ENCODE measurements at places on chromosomes 5 and 9.

DNA sequence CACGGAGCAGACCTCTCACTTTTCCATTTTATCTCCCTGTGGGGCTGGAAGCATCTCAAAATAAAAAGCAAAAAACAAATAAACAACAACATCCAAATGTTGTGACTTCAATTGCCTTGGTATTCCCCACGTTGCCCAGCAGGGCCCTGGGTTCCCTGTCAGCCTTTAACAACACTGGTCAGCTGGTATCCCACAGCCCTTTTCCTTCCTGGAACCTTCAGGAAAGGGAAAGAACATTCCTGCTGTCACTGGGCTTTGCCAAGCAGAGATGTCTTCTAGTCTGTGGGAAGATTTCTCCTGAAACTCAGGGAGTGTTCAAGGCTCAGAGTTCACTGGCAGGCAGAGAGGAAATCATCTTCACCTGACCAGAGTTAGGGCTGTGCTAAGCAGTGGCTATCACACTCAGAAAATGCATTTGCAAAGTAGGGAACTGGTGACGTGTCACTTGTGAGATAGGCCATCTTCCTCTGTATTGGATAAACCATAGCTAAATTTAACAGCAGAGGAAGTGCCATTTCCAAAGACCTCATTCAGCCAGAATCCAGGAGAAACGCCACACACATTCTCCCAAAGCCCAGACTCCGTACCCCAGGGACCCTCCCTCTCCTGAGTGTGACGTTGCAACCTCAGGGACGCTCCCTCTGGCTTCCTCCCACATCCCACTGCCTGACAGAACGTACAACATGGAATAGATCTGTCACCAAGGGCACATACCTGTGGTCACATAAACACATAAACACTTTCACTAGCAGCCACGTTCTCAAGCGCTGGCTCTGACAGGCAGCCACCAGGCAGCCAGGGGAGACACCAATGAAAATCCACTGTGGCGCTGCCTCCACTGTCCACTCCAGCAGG lies 274.0 kb upstream of the DAPK1 start:
- no peak for DNase-seq

DNA sequence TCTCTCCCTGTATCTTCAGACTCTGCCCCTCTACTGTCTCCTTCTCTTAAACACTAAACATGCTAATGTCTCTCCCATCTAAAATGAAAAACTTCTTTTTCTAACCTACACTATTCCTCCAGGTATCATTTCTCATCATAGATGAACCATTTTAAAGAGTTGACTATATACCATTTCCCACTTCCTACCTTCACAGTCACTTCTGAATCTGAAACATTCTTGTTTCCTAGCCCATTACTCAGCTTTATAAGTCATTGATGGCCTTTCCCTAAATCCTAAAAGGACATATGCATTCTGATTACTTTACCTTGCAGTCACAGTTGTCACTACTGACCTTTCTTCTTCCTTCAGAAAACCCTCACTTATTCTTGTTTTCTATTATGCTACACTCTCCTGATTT lies 118.2 kb downstream of the SSBP2 start:
- no peak for DNase-seq

GRCh38 chr5:72531496-72532190 lies 24.4 kb upstream of the ZNF366 start:
- no peak for DNase-seq

- no peak for DNase-seq
Measured at GRCh38 chr9:90016272-90016671, 411.5 kb downstream of the GADD45G start.

DNA sequence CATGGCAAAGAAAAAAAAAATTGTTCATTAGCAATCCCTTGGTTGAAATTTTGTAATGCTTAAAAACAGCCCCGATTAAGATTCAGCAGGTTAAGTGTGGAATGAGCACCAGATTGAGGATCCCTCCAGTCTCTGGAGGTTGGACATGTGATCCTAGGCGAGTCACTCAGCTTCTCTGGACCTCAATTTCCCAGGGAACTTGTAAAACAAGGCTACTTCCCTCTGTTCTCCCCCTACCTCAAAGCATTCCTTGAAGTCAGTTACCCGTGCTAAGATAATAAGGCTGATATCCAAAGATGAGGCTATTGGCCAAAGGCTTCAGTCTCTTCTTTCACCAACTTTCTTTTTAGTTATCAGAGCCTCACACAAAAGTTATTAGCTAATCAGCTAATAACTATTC lies 2.9 kb downstream of the KLHL3 start:
- DNase-seq, result no peak

GRCh38 chr5:111555760-111556159 lies 43.4 kb upstream of the STARD4 start:
- no peak for DNase-seq

DNA sequence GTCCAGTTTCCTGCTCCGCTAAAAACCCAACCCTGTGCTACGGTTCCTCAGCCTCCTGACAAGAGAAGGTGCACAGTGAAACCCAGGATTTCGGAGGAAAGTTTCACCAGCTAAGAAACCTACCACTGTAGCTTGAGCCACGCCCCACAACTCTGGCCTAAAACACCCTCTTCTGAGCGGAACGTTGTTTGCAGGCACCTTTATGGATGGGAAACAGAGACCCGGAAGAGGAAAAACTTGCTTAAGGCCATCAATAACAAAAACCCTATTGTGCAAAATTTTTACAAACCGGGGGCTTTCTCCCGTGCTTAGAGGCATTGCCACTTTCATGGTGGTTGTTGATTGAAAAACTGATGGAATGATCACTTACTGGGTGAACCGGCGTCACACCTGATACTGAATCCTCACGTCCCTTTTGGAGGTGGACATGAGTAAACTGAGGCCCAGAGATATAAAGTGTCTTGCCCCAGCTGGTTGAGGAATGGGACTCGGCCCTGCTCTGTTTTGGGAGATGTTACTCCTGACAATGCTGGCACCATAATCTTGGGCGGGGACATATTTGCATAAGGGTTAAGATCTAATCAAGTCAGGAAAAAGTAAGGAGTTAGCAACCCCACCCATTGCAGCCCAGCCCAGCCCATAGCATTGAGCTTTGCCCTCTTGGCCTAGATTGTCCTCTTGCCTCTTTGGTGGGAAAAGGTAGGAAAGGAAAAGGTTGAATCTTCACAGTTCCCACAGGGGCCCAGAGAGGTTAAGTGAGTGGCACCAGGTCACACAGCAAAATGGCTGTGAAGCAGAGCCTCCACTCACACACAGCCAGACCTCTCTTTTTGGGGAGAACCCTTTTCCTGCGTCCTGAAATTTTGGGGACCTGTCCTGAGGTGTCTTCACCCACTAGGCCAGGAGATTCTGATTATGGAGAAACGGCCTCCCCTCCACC lies 23.2 kb upstream of the PTGS1 start:
- DNase-seq, result no peak

- no peak for DNase-seq
Measured at GRCh38 chr5:36897616-36898015, 21.0 kb downstream of the NIPBL start.

Measured in KG1 (cell line).